ENCODE measurements at places on chromosomes 3 and 15. TPM values are rescaled to one million over a fixed set of nuclear protein-coding genes. Genes with fewer than 3 reads are reported as not detected.

- no peak for DNase-seq
Measured at GRCh38 chr3:112973325-112974177, 1.4 kb downstream of the CD200R1 start.

DNA sequence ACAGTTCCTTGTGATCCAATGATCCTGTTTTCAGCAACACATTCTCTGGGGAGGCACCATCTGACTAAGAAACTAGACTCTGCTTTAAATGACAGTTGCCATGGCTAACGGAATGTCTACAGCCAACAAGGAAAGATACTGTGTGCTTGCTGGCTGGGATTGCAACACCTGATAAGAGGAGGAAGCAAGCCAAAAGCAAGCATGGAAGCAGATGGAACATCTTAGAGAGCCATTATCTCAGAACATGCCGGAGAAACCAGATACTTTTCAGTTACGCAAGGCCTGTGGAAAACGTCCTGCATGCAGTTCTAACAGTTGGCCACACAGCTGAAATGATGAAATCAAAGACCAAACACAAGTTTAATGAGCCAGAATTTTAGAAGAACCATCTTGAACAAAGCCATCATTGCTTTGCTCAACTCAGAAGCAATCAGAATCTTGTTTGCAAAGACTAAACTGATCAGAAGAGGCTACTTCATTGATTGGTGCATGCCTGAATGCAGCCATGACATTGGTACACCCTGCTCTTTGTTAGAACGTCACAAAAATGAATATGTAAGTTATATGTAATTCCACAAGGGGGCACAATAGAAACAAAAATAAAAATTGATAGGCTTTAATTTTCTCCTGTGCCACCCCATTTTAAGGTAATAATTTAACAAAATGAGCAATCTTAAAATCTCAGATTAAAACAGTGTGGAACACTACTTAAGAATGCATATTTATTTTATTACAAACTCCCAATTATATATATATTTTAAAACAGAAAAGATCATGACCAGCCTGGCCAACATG is 50.8 kb downstream of the GXYLT2 start:
- no peak for DNase-seq

DNA sequence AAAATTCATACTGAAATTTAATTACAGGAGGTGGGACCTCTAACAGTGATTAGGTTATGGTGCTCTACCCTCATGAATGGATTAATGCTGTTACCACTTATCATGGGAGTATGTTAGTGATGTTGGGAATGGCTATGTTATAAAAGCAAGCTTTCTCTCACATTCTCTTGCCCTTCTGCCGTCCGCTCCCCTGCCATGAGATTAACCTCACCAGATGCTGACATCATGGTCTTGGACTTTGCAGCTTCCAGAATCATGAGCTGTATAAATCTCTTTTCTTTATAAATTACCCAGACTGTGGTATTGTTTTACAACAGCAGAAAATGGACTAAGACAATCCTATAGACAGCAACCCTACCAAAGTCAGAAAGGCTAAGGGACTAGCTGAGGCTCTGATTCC is 884.8 kb downstream of the FHIT start:
- no peak for DNase-seq

DNA sequence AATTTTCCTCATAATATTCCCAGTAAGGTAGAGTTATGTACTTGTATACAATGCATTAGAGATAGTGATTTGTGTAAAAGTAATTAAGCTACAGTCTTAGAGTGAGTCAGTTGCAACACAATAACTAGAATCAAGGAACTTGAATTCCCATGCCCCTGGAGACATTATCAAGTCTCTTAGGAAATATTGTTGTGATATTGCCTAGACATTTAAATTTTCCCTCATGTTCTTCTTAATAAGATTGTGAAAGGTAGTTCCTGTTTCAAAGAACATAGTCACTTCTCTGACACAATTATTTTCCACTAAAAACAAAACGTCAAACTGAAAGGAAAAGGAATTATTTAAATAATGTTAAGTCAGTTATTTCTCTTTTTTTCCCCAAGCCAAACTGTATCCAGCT is 13.0 kb upstream of the ATP1B3 start:
- no peak for DNase-seq

DNA sequence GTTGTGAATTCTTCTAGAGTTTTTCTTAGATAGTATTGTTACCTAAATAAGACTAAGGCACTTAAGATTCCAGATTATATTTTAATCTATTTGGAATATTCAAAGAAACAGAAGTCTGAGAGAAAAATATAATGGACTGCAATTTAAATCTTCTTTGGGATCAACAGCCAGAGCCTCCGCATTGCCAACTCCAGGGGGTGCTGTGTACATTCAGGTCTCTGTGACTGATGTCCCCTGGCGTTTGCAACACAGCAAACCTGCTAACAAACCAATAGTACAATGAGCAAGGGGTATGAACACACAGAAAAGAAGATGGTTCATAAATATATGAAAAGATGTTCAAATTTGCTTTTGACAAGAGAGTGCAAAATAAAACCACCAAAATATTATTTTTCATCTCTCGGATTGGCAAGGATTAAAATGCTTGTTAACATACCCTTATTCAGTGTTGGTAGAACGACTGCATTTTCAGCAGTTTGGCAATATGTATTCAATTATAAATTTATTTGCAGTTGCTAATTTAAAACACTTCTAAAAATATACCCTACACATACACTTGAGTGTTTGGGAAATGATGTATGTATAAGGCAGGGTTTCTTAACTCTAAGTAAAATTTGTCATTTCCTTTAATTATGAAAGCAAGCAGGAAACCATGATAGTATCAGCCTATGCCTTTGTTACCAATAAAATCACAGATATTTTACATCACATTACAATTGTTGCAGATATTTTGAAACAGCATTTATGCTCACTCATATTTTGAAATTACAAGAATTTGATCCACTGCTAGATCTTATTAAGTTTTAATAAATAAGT is 16.1 kb upstream of the TM4SF1 start:
- DNase-seq, result no peak

WDR93 gene
- total RNA-seq, result not detected

GOLGA8T gene
- total RNA-seq, result 2.6 TPM

All from activated naive CD8-positive, alpha-beta T cell treated with anti-CD3 and anti-CD28 coated beads, Interleukin-2, amount 10 ng/mL, durations not matched to agents 7 days and 5 days (primary cell).